ENCODE measurements at places on chromosomes 6 and 20.
A peak's percentile ranks its signal among the peaks of the same experiment; 100 is the strongest.

GRCh38 chr20:24723647-24724352 lies 225.3 kb upstream of the CST7 start:
- DNase-seq: no peak

- DNase-seq: no peak
Measured at GRCh38 chr6:108574457-108575141, 13.9 kb downstream of the FOXO3 start.

GRCh38 chr6:113668641-113669408 lies 188.3 kb upstream of the MARCKS start:
- no peak for DNase-seq

GRCh38 chr20:34023937-34024722 lies 30.4 kb downstream of the RALY start:
- DNase-seq: no peak

DNA sequence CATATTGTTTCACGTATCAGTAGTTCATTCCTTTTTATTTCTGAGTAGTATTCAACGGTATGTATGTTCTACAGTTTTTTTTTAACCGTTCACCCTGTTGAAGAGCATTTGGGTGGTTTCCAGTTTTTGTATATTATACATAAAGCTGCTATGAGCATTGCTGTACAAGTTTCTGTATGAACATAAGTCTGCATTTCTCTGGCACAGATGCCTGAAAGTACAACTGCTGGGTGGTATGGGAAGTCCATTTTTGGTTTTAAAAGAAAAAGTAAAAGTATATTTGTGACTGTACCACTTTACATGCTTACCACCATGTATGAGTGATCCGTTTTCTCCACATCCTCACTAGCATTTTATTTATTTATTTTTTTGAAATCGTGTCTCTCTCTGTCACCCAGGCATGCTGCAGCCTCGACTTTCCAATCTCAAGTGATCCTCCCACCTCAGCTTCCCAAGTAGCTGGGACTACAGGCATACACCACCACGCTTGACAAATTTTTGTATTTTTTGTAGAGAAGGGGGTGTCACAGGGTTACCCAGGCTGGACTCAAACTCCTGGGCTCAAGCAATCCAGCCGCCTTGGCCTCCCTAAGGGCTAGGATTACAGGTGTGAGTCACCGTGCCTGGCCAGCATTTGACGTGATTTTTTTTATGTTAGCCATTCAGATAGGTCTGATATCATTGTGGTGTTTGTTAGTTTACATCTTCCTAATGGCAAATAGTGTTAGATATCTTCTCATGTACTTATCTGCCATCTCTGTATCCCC lies 11.0 kb upstream of the SIM1 start:
- DNase-seq: no peak

DNA sequence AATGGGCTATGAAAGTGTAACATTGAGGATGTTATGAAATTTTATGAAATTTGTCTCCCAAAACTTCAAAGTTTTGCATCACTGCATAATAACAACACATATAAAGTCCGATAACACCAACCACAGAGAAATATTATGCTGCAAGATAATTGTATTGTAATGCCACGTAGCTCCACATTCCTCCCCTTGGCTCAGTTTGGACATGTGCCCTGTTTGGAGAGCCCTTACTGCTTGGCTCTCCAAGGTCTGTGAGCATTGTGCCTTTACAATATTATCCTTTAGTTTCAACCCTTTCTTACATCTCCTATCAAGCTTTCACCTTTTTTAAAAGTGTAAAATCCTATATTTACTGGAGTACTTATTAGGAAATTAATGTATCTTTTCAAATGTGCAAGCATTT lies 10.8 kb downstream of the HBS1L start:
- DNase-seq: no peak

DNA sequence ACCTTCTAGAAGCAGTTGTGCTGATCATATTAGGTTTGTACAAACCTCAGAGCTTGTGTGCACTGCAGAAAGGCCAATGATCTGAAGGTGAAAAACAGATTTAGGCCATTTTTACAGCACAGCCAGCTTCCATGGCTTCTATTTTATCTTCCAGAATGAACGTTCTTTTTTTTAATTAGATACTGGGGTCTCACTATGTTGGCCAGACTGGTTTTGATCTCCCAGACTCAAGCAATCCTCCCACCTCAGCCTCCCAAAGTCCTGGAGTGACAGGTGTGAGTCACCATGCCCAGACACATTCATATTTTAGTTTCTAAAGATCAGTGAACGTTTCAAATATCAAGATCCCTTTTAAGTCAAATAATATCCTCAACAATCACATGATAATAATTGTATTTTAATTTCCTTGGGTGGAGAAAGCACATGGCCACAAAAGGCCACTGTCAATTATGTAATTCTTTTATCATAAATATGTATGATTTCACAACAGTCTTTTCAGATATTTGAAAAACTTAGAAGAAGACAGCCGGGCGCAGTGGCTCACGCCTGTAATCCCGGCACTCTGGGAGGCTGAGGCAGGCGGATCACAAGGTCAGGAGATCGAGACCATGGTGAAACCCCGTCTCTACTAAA lies 326.7 kb upstream of the JARID2 start:
- DNase-seq: no peak

- DNase-seq: no peak
Measured at GRCh38 chr20:23656372-23656771, 18.6 kb upstream of the CST3 start.

DNA sequence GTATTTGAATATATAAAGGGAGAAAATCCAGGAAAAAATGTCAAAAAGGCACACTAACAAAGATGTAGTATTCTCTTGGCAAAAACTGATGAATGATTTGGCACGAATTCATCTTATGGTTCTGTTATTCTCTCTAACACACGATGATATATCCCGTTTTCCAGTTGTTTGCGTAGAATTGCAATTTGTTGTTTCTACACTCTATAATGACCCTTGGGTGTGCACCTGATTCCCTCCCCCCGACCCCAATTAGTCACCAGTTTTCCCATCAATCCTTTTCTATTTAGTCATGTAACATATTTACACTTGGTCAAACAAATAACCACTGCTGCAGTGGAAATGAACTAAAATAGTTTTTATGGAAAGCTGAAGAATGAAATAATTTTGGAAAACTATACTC lies 1.5 kb upstream of the ARID1B start:
- DNase-seq: no peak

GRCh38 chr6:138494312-138494711 lies 5.0 kb downstream of the NHSL1 start:
- no peak for DNase-seq

- no peak for DNase-seq
Measured at GRCh38 chr20:8303651-8304050, 171.6 kb downstream of the PLCB1 start.

DNA sequence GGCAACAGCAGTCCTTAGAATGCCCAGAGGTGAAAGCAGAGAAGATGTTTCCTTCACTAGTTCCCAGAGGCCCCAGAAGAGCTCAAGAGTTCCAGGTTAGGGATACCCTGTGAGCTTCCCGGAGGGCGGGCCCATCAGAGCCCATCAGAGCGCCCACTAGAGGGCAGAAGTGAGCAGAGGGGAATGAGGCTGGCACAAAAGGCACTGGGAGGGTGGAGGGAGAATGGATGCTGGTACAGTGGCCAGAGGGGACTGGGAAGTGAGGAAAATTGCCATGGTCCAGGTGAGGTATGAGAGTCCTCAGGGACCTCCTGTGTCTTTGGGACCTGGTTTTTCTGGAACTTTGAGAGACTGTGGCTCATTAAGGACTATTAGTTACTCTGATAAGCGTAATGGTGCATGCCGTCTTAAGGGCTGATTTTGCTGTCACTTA lies 57.3 kb downstream of the LINC00237 start:
- peak; percentile 15 for DNase-seq

DNA sequence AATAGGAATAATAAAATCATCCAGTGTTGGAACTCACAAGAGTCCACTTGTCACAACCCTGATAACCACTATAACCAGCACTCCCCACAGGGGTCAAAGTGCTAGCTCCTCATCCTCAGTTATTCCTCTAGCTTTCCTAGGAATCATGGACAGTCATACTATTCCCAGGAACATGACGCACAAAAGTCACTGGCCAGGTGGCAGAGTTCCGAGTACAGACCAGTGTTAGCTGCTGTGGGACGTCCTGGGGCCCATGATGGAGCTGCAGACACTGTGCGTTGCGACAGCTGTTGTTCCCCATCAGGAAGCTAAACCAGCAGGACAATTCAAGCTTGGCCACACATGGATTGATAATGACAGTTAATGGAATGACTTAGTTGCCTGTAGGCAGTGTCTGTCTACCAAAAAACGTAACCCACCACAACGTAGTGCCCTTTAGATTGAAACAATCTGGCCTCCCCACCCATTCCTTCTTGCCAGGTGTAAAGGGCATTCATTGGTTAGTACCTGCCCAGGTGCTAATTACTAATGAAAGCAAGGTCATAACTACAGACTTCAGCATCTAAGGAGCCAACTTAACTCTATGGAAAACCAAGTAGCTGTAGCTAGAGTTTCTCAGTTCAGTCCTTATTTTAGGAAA lies 17.4 kb downstream of the EZR start:
- DNase-seq: no peak

GRCh38 chr20:63664861-63665594 lies 6.9 kb downstream of the RTEL1 start:
- peak; percentile 72 for DNase-seq

DNA sequence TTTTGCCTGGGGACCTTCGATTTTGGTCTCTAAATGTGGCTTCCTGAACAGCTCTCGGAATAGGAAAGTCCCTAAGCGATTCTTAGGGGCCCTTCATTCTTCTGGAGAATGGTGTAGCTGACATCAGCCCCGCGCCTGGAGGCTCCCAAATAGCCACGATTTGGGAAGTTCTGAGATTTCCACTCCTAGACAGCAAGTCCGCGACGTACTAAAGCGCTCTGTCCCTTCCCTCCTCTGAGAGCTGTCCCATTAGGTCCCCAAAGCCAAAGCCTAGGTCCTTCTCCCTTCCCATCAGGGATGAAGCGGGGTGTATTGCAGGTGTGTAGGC lies 756 bp downstream of the MOXD1 start:
- DNase-seq: peak; percentile 9

DNA sequence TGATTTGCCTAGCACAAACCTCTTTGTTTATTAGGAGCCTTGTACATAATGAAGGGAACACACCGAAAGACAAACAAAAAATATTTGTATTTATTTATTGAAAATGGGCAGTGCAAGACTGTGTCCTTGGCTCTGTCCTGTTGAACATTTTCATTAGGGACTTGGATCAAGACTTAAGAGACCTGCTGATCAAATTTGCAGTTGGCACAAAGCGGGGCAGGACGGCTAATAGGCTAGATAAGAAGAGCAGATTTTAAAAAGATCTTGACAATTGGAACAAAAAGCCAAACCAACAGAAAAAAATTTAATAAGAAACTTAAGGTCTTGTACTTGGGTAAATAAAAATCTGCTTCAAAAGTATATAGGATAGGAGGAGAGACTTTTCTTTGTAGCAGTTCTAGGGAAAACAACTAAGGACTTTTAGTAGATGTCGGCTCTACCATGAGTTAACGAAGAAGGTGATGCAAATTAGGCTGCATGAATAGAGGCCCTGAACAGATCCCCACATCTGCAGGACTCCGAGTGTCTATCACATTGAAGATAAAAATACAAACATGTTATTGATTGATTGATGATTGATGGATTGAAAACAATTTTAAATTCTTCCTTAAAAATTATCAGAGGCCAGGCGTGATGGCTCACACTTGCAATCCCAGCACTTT lies 124.1 kb upstream of the SPACA1 start:
- DNase-seq: no peak

DNA sequence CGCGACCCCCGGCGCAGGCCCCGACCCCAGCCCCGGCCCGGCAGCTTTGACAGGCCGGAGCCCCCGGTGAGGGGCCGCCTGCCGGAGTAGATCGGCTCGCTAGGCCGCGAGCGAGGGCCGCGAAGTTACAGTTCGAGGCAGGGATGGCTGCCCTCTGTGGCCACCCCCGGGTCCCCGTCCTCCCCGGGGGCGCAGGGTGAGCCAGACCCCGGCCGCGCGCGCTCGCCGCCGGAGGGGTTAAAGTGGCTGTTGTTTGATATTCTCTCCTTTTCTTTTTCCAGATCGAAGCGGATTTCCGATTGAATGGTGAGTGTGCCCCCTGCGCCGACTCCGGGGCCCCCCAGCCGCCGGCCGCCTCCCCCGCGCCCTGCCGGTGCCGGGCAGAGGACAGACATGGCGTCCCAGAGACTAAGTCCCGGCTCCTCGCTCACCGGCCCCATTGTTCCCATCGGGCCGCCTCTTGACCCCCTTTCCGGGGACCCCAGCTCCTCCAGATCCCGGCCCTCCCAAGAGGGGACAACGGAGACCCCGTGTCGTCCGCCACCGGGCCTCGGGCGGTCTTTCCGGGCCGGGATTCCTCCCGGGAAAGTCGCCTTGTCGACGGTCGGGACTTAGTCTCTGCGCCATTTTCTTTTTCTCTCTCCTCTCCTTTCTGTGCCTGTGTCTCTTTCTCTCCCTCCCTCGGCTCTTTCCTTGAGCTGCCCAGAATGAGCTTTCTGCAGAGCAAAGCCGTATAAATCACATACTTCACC lies 704 bp downstream of the TOP1 start:
- DNase-seq: peak; percentile 35

GRCh38 chr6:81878479-81878878 lies 126.0 kb upstream of the TENT5A start:
- no peak for DNase-seq

GRCh38 chr6:110331816-110332215 lies 26.3 kb downstream of the METTL24 start:
- DNase-seq: no peak

DNA sequence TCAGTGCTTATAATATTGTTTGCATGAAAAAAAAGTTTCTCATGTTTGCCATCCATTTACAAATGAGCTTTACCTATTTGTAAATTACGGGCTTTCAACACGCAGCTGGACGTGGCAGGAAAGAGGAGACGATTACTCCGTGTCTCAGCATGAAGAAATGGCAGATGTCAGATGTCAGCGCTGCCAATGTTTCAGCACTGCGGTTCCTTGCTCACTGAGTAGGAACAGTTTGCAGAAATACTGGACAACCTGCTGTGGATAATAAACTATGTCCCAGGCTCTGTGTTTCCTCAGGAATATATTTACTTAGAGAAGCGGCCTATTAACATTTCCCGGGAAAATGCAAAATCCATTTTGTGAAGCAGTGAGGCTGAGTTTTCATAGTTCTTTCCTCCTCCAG lies 22.7 kb downstream of the RAMACL start:
- DNase-seq: no peak

DNA sequence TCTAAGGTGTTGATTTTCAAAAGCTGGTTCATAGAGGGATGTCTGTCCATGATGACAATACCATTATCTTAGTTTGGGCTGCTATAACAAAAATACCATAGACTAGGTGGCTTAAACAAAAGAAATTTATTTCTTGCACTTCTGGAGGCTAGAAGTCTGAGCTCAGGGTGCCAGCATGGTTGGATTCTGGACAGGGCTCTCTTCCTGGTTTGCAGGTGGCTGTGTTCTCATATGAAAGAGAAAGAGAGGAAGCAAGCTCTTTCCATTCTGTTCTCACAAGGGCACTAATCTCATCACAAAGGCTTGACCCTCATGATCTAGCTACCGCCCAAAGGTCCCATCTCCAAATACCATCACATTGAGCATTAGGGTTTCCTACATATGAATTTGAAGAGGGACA lies 144.5 kb upstream of the SLC24A3 start:
- no peak for DNase-seq

- DNase-seq: no peak
Measured at GRCh38 chr20:19890445-19891051, 126.6 kb upstream of the NAA20 start.

GRCh38 chr6:166697113-166697512 lies 70.1 kb upstream of the RPS6KA2 start:
- DNase-seq: no peak

GRCh38 chr6:121896363-121896762 lies 460.9 kb downstream of the GJA1 start:
- no peak for DNase-seq

All from neuronal stem cell (in vitro differentiated cells).